Putamen (tissue), 1 donor: ENCODE measurements at places on chromosomes 16 and 17.

DNA sequence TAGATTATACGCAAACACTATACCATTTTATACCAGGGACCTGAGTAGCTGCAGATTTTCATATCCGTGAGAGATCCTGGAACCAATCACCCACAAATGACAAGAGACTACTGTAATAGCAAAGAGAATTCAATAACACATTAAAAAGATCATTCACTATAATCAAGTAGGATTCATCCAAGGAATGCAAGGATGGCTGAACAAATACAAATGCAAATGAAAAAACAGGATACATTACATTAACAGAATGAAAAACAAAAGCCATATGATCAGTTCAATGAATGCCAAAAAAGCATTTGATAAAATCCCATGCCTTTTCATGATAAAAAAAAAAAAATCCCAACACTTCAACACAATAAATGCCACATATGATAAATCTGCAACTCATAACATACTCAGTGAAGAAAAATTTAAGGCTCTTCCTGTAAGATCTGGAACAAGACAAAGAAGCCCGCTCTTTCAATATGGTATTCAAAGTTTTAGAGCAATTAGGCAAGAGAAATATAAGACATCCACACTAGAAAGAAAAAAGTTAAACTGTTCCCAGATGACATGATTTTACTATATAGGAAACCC lies 29.0 kb downstream of the N4BP1 start:
- no peak for DNase-seq

GRCh38 chr16:15538507-15538906 lies 104.1 kb downstream of the BMERB1 start:
- DNase-seq: no peak

GRCh38 chr16:4290236-4290830 lies 17.5 kb upstream of the TFAP4 start:
- no peak for DNase-seq

DNA sequence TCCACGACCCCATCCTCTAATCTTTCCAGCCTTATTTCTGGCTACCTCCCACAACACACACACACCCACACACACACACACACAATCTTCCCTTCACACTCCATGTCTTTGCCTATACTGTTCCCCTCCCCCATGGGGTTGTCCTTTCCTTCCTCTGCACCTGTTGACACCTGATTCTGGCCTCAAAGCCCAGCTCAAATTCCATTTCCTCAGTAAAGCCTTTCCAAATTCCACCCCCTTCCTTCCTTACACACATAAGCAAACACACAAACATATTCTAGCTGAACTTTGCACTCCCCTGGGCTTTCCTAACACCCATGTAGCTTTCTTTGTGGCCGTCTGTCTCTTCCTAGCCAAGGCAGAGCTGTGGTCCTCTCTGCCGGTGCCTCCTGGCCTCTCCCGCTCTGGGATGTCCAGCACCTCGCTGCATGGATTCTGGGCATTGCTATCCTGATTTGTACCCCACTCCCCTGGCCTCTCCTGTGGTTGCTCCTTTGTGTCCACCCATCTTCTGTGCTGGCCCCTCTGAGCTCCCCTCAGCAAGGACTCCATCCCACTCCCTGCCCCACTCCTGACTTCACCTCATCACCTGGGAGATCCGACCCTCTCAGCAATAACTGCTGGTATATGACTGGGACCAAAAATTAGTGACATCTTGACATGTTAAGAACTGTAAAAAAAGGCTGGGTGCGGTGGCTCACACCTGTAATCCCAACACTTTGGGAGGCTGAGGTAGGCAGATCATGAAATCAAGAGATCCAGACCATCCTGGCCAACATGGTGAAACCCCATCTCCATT lies 8.4 kb upstream of the SRCIN1 start:
- no peak for DNase-seq

- DNase-seq: no peak
These were observed 10.0 kb downstream of the RGS11 start for GRCh38 chr16:265711-266110.

GRCh38 chr16:57284209-57284951 lies at the start of gene PLLP:
TSS of gene PLLP (minus strand) at chr16:57284672. CDS start at chr16:57284540, 132 bp downstream.
- peak; percentile 80 for DNase-seq

DNA sequence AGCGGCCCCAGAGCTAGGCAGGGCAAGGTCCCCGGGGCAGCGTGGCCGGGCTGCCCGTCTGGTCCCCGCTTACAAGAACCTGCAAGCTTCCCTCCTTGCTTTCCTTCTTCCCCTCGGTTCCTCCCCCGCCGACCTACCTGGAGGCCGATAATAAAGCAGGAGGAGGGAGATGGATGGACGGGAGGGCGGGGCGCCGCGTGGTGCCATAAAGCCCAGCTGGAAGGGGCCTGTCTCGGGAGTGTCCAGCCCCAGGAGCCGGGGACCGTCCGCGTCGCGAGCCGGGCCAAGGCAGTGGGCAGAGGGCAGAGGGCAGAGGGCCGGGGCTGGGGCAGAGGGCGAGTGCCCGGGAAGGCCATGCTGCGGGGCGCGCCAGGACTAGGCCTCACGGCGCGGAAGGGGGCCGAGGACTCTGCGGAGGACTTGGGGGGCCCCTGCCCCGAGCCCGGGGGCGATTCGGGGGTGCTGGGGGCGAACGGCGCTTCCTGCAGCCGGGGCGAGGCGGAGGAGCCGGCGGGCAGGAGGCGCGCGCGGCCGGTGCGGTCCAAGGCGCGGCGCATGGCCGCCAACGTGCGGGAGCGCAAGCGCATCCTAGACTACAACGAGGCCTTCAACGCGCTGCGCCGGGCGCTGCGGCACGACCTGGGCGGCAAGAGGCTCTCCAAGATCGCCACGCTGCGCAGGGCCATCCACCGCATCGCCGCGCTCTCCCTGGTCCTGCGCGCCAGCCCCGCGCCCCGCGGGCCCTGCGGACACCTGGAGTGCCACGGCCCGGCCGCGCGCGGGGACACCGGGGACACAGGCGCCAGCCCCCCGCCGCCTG lies at the start of gene BHLHA9:
Gene BHLHA9 (plus strand): TSS at position 235 of the 820 bp plus-strand sequence. CDS start 120 bp downstream, at position 355.
- no peak for DNase-seq

GRCh38 chr17:81008140-81008539 lies 16.5 kb downstream of the CHMP6 start:
- DNase-seq: no peak

DNA sequence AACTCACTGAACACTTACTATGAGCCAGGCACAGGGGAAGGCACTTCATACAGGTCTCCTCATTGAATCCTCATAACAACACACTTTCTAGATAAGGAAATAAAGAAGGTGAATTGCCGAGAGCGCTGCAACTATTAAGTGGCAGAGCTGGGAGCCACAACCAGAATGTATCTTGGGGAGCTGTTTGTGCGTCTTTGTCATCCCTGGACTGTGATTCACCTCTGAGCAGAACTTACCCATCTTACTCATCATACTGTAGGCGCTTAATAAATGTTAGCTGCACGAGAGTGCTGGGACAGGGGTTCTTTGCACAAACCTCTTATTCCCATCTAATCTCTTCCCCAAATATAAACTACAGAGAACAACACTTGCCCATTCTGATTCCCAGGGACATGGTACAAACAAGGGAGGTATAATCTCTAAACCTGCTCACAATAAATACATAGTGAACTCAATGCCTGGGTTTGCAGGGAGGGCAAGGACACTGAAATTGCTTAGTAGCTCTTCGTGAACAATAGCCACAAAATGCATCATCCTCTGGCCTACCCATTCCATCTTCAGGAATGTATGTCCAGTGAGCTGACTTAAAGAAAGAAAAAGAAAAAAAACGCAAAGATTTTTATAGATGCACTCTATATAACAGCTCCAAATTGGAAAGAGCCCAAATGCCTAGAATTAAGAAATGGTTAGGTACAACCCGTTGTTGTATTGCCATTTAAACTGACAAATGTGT lies 43.0 kb downstream of the MYO18A start:
- DNase-seq: no peak

- no peak for DNase-seq
These were observed 45.0 kb downstream of the SRCIN1 start for GRCh38 chr17:38560503-38561318.

DNA sequence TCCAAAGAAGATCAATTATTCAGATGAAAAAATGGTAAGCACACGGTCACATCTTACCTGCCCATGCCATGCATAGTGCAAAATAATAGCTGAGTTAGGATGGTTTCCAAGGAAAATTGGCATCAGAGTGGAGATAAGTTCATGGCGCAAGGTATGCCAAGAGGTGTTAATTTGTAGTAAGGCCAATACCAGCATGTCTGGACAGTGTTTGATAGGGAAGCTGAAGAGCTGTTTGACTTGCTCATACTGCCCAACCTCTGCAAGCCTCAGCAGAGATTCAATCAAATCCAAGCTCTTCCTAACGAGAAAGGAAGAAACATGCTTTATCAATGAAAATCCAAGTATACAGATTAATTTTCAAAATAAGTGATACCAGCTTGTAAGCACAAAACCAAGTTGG lies 51.0 kb downstream of the CNOT1 start:
- no peak for DNase-seq

DNA sequence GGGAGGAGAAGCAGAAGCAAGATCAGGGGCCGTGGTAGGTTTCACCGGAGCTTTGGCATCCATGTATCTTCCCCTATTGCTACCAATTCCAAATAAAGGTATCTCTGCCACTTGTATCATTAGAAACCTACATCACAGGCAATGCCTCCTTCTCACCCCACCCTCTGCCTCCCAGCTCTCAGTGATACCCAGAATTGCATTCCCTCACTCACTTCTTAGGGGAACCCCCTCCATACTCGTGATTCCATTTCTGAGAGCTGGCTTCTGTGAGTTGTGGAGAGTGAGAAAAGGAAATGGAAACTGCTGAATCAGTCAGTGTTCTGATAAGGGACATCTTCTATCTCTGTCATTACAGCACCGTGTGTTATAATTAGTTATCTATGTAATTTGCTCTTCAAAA lies 2.3 kb upstream of the CCL3 start:
- no peak for DNase-seq

GRCh38 chr17:70834039-70834438 lies 664.7 kb downstream of the KCNJ2 start:
- no peak for DNase-seq

GRCh38 chr17:63446753-63447470 lies 806 bp upstream of the CYB561 start:
- DNase-seq: no peak

DNA sequence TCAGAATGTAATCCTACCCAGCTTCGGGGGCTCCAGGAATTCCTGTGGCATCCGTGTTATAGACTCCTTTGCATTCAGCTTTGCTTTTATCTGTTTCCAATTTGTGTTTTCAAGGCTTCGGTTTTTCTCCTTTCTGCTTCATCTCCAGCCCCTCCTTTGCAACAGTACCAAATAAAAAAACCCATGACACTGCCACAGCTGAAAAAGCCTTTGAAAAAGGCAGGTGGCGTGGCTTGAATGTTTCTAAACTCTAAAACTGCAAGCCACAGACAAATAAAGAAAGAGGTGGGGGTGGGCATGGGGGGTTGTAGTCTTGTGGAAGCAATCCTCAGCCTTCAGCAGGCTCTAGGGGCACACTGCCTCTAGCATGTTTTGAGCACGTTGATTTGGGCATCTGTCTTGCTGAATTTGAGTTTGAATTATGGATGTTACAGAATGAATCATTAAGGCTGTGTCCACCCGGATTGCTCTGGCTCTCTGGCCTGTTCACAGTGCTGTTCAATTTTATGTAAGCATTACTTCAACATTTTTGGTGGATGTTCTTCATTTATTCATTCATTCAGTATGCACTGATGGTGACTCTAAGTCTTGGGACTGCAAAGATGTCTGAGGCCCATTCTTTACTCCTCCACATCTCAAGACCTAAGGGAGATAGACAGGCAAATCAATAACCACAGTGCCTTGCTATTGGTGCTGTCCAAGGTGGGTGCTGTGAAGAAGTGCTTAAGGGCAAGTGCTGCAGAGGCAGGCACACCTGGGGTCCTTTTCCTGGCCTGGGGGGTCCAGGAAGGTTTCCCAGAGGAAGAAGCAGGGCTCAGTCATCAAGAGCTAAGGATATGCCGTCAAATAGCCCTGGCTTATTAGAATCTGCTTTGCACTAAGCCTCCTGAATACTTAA lies 77.4 kb downstream of the CDH13 start:
- DNase-seq: no peak

DNA sequence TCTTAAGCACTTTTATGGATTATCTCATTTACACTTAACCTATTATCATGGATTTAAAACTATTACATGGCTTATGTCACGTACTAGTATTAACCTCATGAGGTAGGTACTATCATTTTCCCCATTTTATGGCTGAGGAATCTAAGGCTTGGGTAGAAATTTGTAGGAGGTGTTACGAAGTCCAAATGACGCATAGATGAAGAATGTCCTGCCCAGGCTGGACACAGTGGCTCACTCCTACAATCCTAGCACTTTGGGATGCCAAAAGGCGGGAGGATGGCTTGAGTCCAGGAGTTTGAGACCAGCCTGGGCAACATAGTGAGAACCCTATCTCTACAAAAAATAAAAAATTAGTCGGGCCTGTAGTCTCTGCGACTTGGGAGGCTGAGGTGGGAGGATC lies 4.8 kb upstream of the C1QL1 start:
- DNase-seq: no peak

DNA sequence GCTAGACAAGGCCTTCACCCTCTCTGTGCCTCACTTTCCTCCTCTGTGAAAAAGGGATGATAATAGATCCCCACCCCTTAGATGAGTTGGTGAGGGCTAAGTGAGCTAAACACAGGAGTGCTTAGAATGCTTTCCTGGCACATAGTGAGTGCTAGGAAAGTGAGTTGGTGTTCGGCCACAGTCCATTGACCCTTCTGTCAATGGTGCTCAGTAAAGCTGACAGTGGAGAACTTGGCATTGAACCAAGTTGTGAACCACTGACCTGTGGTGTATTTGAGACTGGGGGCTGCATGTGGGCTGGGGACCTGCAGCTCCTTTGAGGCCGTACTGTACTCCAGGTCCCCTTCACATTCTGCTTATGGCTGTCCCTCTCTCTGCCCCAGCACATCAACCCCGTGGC lies 4.8 kb downstream of the PLK1 start:
- no peak for DNase-seq

GRCh38 chr17:50634915-50635731 lies 442 bp downstream of the ABCC3 start:
- no peak for DNase-seq

DNA sequence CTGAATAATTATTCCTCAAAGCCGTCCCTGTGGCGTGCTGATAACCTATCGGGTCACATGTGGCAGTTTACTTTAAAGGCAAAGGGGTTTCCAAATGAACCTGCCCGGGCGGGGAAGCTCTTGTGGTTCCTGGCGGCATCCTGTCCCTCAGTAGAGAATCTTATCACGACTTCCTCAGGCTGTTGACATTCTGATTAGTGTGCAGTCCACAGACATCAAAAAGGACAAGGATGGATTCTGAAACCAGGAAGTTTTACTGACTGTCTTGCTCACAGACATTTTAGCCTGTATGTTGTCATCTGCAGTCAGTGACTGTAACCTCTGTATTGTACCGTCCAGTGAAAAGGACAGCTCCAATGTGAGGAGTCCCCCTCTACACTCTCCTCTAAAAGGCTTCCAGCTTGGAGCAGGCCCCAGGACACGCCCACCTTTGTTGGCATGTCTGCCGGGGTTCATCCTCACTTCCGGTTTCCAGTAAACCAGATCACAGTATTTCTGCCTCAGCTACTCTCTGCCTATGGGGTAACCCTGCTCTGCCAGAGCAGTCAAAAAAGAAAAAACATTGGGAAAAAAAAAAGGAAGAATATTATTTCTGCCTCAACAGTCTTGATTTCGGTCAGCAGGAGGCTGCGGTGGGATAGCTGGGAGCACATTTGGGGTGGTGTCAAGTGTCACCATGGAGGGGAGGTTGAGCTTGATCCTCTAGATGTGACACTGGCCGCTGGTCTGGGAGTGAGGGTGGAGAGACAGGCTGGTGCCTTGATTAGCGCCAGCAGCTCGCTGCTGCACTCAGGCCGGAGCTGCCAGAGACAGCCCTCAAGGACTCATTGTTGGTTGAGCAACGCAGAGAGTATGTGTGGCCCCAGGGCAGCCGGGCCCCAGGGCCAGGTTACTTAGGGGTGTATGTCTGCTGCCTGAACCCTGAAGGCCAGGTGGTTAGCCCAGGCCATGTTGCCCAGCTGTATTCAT lies 89.0 kb upstream of the DNAH17 start:
- DNase-seq: no peak
